ENCODE measurements at places on chromosomes 2 and 18.

DNA sequence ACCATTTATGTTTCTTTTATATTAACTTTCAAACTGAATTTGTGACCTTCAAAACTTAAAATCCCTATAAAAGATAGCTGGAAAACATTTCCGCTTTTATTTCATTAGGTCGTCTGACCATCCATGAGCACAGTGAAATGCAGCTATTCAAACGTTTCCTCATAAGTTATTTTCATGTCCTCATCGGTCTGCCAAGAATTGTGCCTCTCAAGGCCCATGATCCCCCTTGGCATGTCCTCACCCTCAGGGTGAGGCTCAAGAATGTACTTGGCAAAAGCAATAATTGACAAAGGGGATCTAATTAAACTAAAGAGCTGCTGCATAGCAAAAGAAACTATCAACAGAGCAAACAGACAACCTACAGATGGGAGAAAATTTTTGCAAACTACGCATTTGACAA, 12.4 kb downstream of the SLC66A2 start:
- DNase-seq: no peak

GRCh38 chr2:46955764-46956163, 40.2 kb upstream of the MCFD2 start:
- no peak for DNase-seq

DNA sequence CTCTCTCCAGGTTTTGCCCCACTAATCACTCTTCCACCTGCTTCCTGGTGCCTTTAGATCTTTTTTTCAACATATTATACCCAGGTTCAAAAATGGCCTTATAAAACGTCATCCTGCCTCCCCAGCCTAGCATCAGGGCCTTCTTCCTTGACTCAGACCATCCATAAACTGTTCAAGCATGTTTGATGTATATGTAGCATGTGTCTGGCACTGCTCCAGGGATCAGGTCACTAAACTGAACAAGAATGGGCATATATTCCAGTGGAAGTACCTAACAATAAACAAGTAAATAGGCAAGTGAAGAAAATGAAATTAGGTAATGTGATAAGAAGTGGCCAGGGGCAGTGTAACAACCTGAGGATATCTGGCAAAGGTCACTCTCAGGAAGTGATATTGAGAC, 141.2 kb downstream of the TRIB2 start:
- no peak for DNase-seq

GRCh38 chr2:105582952-105583660, 161.6 kb upstream of the NCK2 start:
- DNase-seq: no peak

GRCh38 chr2:10863047-10863446, 48.7 kb upstream of the KCNF1 start:
- no peak for DNase-seq

DNA sequence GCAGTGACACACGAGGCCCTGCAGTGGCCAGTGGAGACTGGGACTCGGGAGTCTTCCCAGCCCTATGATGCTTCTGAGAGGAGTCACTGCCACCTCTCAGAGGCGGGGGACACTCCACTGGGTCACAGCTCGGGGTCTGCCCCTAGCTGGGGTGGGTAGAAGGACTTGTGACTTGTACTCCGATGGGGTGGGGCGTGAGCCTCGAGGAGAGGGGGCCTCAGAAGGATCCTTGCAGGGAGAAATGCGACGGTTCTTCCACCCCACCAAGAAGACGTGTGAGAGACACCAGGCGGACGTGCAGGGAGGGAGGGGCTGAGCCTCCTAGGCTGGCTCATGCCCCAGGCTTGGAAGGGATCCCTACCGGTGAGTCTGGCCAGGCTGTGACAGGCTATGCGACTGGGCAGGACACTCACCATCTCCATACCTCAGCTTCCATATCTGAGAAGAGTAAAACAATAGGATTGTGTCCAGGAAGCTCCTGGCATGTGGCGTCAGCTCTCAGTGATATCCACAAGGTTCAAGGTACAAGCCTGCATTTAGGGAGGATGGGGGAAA, 11.1 kb upstream of the OTOS start:
- DNase-seq: no peak

DNA sequence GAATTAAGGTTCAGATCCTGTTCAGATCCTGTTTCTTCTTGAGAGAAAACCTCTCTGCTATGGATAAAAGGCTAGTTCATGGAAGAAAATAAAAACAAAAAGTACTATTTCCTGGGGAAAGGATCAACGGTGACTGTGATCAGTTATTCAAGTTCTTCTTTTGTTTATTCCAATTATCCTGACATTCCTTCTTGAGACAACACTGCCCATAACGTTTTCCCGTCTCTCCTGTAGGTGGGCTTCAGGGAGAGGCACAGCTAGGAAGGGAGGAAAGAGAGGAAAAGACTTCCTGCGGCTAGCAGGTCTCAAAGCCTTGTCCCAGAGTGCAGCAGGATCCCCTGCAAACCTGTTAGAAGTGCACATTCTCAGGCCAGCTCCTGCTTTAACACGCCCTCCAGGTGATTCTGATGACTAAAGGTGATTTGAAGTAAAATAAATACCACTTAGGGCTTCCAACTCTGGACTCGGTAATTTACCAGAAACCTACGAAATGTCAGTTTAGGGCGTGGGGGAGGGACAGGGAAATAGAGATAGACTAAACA, 4.5 kb upstream of the FHL2 start:
- DNase-seq: no peak
